ENCODE measurements at places on chromosomes 3 and 15.

- DNase-seq, result no peak
Measured at GRCh38 chr3:126907557-126907956, 75.4 kb upstream of the PLXNA1 start.

- DNase-seq, result no peak
Measured at GRCh38 chr15:31067890-31068603, 33.5 kb downstream of the TRPM1 start.

- no peak for DNase-seq
Measured at GRCh38 chr15:51849860-51850259, 20.4 kb downstream of the TMOD3 start.

GRCh38 chr3:170162630-170163029 is 18.9 kb downstream of the PHC3 start:
- DNase-seq, result no peak

- no peak for DNase-seq
Measured at GRCh38 chr15:66800584-66801235, 98.7 kb downstream of the SMAD6 start.

GRCh38 chr15:76251717-76252116 is 59.6 kb downstream of the ETFA start:
- no peak for DNase-seq

DNA sequence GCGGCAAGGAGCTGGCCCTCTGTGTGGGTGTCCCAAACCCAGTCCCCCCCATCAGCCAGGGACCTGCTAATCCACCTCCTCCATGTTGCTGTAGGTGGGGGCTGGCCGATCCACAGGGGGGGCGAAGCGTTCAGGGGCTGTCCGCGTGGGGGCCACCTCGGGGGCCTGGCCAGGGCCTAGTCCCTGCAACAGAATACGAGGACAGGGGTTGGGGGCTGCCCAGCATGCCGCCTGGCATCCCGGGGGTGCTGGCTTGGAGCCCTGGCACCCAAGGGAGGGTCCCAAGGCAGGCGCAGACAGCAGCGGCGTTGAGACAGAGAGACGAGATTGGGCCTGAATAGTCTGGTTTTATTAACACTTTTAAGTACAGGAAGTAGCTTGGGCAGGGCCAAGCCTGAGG is 3.8 kb upstream of the QARS1 start:
- DNase-seq, result no peak

DNA sequence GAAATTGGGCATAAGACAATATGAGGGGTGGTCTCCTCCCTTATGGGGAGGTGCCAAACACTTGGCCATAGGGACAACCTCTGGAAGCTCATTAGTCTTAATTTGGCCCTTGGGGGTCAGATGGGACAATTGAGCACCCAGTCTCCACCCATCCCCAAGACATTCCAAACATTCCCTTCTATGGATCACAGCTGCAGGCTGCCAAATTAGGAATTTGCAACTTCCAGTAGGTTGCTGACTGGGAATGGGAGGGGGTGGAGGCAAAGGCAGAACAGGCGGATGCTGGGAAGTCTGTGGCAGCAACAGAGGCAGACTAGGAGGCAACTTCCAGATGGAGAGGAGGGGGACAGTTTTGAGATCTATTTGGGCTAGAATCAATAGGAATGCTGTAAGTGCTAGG is 1.4 kb upstream of the PDHB start:
- no peak for DNase-seq

GRCh38 chr15:30941520-30941919 is 37.8 kb downstream of the FAN1 start:
- no peak for DNase-seq

DNA sequence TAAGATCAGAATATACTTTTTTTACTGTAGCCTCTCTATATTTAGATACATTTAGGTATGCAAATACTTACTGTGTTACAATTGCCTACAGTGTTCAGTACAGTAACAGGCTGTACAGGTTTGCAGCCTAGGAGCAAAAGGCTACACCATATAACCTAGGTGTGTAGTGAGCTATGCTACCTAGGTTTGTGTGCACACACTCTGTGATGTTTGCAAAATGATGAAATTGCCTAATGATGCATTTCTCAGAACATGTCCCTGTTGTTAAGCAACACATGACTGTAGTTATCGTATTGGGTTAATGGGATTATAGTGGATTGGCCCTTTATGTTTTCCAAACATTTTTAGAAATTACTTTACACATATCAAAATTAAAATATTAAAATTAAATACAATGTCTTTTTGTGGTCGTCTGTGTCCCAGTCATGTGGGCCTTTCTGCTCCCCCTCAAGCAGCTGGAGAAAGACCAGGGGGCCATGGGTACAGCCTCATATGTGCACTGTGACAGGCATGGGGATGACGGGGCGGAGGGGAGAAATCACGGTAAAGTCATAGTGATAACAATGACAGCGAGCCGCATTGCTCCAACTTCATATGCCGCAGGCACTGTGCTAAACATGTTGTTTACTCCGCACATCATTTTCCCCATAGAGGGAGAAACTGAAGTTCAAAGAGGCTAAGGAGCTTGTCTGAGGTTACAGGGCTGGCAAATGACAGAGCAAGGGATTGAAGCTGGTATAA is 27.4 kb upstream of the PLA2G4E start:
- no peak for DNase-seq

DNA sequence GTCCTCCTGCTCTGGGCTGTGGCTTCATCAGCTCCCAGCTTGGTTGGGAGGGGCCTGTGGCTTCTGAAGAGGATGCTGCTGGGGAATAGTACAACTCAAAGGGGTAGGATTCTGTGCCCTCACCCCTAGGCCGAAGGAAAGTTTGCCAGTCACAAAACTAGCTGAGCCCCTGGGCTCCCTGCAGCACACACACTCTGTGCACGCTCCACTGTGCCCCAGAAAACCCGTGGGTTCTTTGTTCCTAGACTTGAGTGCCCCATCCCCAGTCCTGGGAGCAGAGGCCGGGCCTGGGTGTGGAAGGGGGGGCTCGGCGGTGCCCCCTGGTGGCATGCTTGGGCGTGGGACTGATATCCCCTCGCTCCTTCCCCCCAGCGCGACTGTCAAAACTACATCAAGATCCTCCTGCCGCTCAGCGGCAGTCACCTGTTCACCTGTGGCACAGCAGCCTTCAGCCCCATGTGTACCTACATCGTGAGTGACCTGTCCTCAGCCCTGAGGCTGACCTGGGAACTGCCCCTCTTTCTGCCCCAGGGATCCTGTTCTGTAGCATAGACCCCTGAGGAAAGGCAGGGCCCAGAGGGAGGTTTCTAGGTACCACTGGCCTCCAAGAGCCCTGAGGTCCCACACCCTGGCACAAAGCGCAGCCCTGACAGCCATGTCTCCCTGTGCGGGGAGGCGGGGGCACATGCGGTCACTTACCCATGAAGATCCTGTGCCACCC is 14.2 kb downstream of the CIB1 start:
- DNase-seq, result peak; percentile 70

- DNase-seq, result no peak
Measured at GRCh38 chr3:28151608-28152228, 89.7 kb upstream of the CMC1 start.

GRCh38 chr3:94374439-94375161 is 311.7 kb downstream of the NSUN3 start:
- no peak for DNase-seq

- DNase-seq, result no peak
Measured at GRCh38 chr3:150249779-150250470, 158.2 kb upstream of the TSC22D2 start.

DNA sequence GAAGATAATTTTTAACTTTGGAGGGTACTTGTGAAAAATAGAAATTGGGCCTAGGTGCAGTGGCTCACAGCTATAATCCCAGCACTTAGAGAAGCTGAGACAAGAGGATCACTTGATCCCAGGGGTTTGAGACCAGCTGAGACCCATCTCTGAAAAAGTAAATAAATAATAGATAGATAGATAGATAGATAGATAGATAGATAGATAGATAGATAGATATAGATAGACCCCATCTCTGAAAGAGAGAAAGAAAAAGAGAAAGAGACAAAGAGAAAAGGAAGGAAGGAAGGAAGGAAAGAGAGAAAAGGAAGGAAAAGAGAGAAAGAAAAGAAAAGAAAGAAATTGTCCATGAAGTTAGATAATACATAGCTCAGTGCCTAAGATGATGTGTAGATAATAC is 35.5 kb downstream of the MRPS25 start:
- no peak for DNase-seq

- DNase-seq, result no peak
Measured at GRCh38 chr3:82355228-82355627, 593.8 kb upstream of the GBE1 start.

DNA sequence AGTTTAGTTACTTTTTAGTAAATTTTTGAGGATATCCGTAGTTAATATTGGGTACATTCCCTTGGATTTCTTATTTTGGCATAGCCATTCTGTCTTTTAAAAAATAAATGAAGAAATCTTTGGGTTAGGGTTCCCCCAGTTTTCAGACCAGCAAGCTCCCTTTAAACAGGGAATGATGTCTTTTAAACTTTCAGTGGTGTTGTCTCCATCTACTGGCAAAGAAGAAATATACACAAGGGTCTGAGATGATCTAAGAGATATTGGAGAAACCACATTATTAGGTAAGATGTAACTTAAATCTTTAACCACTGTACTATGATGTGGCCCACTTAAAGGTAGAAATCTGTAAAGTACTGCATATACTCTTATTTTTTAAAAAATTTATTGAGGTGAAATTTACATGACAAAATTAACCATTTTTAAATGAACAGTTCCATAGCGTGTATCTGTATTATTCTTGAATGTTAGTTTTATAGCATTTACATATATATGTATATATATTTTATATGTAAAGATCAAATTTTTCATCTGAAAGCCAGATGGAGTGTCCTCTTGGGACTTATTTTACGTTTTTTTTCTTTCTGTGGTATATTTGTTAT is 35.1 kb upstream of the EIF3J start:
- peak; percentile 41 for DNase-seq

DNA sequence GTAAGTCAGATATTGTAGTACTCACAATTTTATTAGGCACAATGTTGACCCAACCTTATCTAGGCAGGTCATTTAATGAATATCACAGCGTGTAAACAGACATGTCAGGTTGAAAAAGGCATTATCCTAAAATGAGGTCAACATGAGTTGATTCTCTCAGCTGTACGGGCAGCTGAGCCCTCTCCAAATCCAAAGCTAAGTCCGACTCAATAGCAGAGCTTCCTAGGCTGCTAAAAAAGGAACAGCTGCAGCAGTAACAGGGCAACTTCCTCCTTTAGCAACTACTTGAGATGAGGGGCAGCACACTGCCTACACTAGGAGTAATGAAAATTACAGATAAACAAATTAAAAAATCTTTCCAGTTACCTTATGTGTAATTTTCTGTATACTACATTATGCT is 189.2 kb downstream of the CADM2 start:
- peak; percentile 3 for DNase-seq

- DNase-seq, result no peak
Measured at GRCh38 chr15:29731865-29732264, 90.4 kb downstream of the TJP1 start.

GRCh38 chr15:77516076-77516475 is 95.4 kb downstream of the HMG20A start:
- no peak for DNase-seq

- no peak for DNase-seq
Measured at GRCh38 chr15:25805031-25805430, 58.1 kb downstream of the ATP10A start.

- peak; percentile 53 for DNase-seq
Measured at GRCh38 chr15:83163032-83163431, 44.6 kb downstream of the HDGFL3 start.

GRCh38 chr3:52845157-52845556 is 10.3 kb upstream of the MUSTN1 start:
- no peak for DNase-seq

GRCh38 chr3:152195206-152195605 is 73.5 kb upstream of the MBNL1 start:
- no peak for DNase-seq

GRCh38 chr15:40501487-40501886 is 30.7 kb downstream of the CHST14 start:
- no peak for DNase-seq

DNA sequence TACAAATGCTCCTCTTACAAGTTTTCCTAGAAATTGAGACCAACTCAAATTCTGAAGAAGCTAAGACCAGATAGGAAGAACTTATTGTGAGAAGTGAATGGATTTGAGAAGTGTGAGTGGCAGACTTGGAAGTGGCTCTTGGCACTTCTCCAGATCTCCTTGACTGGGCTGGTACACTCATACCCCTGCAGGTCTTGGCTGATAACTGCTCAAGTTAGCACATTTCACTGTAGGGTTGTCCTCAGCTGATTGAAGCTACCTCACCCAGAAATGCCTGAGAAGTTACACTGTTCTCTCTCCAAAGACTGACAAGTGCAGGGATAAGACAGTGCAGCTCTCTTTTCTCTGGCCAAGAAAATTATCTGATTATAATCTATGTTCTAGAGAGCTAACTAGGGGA is 16.5 kb upstream of the CLDN1 start:
- no peak for DNase-seq

DNA sequence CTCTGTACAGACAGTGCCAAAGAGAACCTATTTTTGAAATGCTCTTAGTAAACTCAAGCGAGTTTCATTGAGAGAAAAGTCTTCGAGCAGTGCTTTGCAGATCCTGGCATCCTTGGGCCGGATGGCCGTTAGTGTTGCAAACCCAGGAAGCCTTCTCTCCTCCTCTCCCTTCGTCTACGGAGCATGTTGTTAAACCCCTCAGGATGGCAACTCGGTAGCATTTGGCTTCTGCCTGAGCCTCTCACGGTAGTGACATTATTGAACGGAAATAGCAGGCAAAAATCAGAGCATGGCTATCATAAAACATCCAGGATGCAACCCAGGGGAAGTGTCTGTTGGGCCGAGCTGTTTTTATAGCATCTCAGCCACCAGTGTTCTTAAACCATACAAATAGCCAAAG is 6.7 kb upstream of the SEC13 start:
- DNase-seq, result no peak

- DNase-seq, result peak; percentile 67
Measured at GRCh38 chr15:76065245-76065644, 5.5 kb downstream of the TMEM266 start.

GRCh38 chr3:55617385-55617784 is 130.3 kb upstream of the WNT5A start:
- DNase-seq, result no peak

GRCh38 chr3:115469649-115470048 is 153.7 kb upstream of the GAP43 start:
- no peak for DNase-seq

GRCh38 chr3:171407759-171408158 is 52.4 kb downstream of the TNIK start:
- no peak for DNase-seq

DNA sequence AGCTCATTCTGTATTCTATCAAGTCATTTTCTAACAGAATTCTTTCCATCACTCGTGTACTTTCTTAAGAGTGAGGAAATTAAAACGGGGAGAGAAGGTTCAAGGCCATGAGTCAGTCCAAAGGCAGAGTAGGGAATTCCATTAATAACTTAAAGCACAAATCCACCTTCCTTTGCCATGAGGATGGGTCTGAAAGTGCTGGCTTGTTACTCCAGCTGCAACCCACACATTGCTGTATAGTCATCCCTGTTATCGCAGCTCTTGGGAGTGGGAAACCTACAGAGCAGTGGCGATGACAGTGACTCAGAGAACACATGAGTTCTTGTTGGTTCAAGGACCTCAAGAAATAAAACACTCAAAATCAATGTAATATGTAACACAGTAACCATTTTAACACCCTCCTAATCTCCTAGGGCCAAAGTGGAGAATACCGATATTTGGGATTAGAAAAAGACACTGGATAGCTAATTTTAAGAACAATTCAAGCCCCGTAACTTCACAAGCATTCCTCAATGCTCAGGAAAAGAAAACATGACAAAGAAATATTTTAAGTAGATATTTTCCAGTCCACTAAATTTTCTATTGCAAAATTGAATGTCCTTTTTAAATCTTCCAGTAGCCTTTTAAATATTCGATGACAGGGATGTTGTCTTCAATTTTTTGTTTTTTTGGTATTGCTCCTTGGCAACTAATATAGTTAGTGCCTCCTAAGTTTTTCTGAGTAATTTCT is 179.9 kb upstream of the THBS1 start:
- no peak for DNase-seq

Data from KBM-7 (cell line).